ENCODE measurements at places on chromosomes 16 and 17. TPM values are rescaled to one million over a fixed set of nuclear protein-coding genes. Genes with fewer than 3 reads are reported as not detected.
A peak's percentile ranks its signal among the peaks of the same experiment; 100 is the strongest.

DNA sequence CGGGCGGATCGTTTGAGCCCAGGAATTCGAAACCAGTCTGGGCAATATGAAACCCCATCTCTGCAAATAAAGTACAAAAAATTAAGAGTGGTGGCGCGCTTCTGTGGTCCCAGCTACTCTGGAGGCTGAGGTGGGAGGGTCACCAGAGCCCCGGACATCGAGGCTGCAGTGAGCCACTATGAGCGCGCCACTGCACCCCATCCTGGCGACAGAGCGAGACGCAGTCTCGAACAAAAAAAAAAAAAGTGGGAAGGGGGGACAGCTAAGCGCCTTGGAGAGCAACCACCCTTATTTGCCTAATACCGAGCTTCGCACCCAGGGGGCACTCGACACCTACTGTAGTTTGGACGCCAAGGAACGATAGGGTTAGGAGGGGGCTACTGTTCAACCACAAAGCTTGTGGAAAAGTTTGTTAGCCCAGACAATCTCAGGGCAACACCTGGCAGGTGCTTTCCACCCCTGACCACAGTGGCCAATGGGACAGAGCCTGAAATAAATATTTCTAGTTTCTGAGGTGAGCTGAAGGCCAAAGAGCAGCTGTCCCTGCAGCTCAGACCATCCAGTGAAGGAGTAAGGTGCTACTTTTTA lies 847 bp upstream of the PSMC3IP start:
- DNase-seq = peak; percentile 92

GRCh38 chr16:66608241-66609138 lies 4.0 kb downstream of the CMTM3 start:
- DNase-seq = peak; percentile 97

DNA sequence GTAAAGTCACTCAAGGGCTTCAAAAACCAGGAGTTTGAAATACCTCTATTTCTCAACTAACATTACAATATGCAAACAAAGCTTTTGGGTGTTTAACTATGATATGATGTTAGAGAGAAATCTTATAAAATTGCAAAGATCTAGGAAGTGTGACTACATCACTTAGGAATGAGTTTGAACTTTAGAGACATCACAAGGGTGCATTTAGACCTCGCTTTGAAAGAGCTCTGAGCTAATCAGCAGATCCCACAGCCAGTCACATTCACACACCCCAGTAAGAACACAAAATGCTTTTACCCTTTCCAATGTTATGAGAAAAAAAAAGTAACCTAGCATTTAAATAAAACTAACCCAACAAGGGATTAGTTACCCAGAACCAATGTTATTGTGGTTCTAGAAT lies 45.2 kb downstream of the HYDIN start:
- DNase-seq = no peak

DNA sequence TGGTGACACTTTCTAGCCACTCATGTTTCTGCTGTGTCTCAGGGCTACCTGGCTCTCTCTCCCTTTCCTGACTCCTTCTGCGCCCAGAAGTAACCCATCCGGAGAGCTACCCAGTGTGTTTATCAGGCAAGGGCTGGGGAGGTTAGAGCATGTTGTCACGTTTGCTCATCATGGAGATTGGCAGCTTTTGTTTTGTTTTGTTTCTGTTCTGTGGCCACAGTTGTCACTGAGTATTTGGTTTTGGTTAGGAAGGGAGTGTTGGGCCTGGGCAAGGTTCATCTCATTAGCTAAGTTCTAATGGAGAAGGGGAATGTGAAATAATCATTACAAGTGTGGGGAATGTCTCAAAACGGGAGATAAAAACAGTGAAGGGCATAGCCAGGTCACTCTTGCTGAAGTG lies 390.8 kb downstream of the CPPED1 start:
- DNase-seq = no peak

- no peak for DNase-seq
These were observed 30.7 kb upstream of the ZNF267 start for GRCh38 chr16:31842864-31843263.

- DNase-seq = no peak
These were observed 121.8 kb upstream of the NUDT7 start for GRCh38 chr16:77600555-77600954.

GRCh38 chr16:53084746-53085334 lies 30.0 kb downstream of the CHD9 start:
- DNase-seq = no peak

- DNase-seq = no peak
These were observed 152.9 kb upstream of the PLCG2 start for GRCh38 chr16:81626181-81626674.

GRCh38 chr17:77131904-77132303 lies 8.9 kb upstream of the SEC14L1 start:
- DNase-seq = no peak

- no peak for DNase-seq
These were observed 97.7 kb downstream of the CBLN1 start for GRCh38 chr16:49183911-49184310.

The MYO1C gene
- 71.3 TPM for total RNA-seq

The LRRC46 gene
- total RNA-seq = not detected

The GUCY2D gene
- total RNA-seq = not detected

Measured in lower leg skin (tissue), 4 donors.